ENCODE measurements at places on chromosomes 1 and 21.
A peak's percentile ranks its signal among the peaks of the same experiment; 100 is the strongest.

GRCh38 chr1:236407059-236407458 lies 13.0 kb downstream of the EDARADD start:
- no peak for DNase-seq
- no peaks in the 10 kb centered on the region for H3K27me3 ChIP-seq
- no peak overlapping the region for H3K27ac ChIP-seq
- H3K36me3 ChIP-seq, result no peaks in the 10 kb centered on the region
- H3K4me3 ChIP-seq, result no peak overlapping the region

- H3K4me1 ChIP-seq, result no peaks in the 10 kb centered on the region
- no peak overlapping the region for H3K27ac ChIP-seq
- no peaks in the 10 kb centered on the region for H3K27me3 ChIP-seq
- no peak for DNase-seq
- H3K4me3 ChIP-seq, result no peak overlapping the region
These were observed 9.8 kb downstream of the OR2W3 start for GRCh38 chr1:247905181-247905580.

DNA sequence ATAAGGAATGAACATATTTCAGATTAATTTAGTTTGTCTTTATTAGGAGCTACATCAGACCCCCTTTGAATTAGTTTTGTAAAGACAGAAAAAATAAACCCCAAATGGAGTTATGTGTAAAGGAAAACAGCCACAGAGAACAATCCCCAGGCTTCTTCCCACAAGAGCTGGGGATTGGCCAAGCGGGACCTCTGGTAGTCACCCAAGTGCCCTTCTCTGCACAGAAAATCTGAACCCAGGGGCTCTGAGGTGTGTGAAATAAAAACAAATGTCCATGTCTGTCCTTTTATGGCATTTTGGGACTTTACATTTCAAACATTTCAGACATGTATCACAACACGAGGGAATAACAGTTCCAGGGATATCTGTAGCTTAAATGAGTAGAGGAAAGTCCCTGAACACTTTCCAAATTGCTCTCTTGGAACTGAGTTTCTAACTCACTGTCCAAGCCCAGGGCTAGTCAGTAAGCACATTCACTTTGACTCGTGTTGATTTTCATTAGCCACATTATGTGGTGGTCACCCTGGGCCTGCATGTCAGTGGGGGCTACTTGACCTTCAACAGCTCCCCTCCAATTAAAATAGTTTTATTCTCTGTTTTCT lies 22.5 kb downstream of the DPT start:
- no peaks in the 10 kb centered on the region for H3K27me3 ChIP-seq
- no peak overlapping the region for H3K27ac ChIP-seq
- no peaks in the 10 kb centered on the region for H3K4me1 ChIP-seq
- H3K36me3 ChIP-seq, result no peaks in the 10 kb centered on the region
- no peak for DNase-seq

DNA sequence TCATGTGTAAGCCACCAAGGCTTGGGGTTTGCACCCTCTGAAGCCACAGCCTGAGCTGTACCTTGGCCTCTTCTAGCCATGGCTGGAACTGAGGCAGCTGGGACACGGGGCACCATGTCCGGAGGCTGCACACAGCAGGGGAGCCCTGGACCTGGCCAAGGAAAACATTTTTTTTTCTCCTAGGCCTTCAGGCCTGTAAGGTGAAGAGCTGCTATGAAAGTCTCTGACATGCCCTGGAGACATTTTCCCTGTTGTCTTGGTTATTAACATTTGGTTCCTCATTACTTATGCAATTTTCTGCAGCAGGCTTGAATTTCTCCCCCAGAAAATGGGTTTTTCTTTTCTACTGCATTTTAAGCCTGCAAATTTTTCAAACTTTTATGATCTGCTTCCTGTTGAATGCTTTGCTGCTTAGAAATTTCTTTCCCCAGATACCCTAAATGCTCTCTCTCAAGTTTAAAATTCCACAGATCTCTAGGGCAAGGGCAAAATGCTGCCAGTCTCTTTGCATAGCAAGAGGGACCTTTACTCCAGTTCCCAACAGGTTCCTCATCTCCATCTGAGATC lies 295.8 kb downstream of the LTN1 start:
- no peak overlapping the region for H3K27ac ChIP-seq
- H3K4me1 ChIP-seq, result no peaks in the 10 kb centered on the region
- no peak for DNase-seq
- H3K36me3 ChIP-seq, result no peaks in the 10 kb centered on the region
- 0 out of 2 replicates have a peak, but pooled peaks cover 3% of the 10 kb centered on the region for H3K27me3 ChIP-seq

DNA sequence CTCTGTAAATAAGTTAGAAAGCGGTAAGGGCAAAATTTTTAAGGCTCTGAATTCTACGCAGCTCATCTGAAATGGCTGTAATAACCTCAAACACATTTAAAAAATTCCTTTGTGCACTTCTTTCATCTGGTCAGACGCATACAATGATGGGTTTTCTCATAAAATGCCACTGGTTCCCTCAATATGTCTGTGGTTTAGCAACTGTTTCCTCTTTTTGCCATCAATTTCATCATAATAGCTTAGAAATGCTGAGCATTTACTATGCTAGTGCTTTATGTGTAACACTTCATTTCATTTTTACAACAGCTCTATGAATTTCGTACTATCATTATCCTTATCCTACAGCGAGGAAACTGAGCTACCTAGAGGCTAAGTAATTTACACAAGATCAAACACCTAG lies 35.3 kb upstream of the DMRTA2 start:
- H3K36me3 ChIP-seq, result no peaks in the 10 kb centered on the region
- H3K4me1 ChIP-seq, result no peaks in the 10 kb centered on the region
- no peaks in the 10 kb centered on the region for H3K27me3 ChIP-seq

DNA sequence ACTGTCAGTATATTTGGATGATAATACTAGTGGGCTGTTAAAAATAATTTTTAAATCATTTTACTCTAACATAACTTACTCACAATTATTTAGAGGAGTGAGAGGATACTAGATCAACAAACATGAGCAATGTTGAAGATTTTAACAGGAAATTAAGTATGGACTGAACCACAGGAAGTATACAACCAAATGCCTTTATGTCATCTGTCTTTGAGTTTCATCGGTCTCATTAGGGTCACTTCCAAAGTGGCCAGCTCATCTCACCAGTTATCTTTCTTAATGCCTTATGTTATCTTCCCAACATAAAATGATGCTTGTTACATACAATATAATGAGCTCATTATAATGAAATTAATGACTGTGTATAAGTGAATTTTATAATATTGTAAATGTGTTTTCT lies 1.5 kb upstream of the RGS1 start:
- H3K27me3 ChIP-seq, result no peaks in the 10 kb centered on the region
- no peaks in the 10 kb centered on the region for H3K36me3 ChIP-seq
- no peak overlapping the region for H3K4me3 ChIP-seq
- DNase-seq, result no peak
- H3K4me1 ChIP-seq, result peaks cover 3% of the 10 kb centered on the region

DNA sequence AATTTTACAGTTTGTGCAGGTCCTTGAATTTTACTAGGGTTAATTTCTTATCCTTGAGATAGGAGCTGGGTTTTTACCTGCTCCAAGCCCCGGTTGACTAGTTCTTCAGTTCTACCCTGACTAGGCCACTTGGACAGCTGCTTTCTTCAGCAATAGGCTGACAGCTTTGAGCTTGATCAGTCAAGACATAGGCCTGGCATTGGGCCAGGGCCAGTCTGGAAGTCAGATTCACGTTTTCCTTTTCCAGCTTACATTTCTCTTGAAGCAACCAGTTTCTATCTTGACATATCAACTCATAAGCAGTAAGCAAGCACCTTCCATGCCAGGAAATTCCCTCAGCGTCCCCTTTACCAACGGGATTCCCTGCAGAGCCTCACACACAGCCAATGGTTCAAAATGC lies 63.7 kb upstream of the AJAP1 start:
- no peak overlapping the region for H3K27ac ChIP-seq
- no peaks in the 10 kb centered on the region for H3K27me3 ChIP-seq
- H3K4me1 ChIP-seq, result peaks cover 1% of the 10 kb centered on the region
- no peaks in the 10 kb centered on the region for H3K36me3 ChIP-seq

DNA sequence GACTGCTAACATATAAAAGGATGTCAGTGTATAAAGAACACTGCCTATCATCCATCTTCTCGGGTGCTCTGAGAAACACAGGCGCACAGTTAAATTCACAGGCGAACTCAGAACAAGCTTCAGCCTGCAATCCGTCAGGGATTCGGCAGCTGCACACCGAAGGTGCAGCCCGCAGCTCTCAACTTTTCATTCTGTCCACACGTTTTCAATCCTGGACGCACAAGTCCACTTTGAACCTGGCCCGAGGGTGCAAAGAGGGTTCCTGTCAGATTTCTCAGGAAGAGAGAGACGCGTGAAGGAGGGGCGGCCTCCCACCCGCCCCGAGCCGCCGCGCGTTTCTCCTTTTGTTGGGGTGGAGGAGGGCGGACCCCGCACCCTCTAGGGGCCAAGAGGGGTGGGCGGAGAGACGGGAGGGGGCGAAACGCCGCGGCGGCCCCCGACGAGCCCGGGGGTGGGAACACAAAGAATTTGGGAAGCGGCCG lies 724 bp downstream of the DOCK7 start:
- DNase-seq, result no peak
- H3K4me1 ChIP-seq, result peaks cover 5% of the 10 kb centered on the region
- H3K4me3 ChIP-seq, result peak overlapping the region; percentile 61
- no peaks in the 10 kb centered on the region for H3K36me3 ChIP-seq
- no peaks in the 10 kb centered on the region for H3K27me3 ChIP-seq
- H3K27ac ChIP-seq, result no peak overlapping the region

DNA sequence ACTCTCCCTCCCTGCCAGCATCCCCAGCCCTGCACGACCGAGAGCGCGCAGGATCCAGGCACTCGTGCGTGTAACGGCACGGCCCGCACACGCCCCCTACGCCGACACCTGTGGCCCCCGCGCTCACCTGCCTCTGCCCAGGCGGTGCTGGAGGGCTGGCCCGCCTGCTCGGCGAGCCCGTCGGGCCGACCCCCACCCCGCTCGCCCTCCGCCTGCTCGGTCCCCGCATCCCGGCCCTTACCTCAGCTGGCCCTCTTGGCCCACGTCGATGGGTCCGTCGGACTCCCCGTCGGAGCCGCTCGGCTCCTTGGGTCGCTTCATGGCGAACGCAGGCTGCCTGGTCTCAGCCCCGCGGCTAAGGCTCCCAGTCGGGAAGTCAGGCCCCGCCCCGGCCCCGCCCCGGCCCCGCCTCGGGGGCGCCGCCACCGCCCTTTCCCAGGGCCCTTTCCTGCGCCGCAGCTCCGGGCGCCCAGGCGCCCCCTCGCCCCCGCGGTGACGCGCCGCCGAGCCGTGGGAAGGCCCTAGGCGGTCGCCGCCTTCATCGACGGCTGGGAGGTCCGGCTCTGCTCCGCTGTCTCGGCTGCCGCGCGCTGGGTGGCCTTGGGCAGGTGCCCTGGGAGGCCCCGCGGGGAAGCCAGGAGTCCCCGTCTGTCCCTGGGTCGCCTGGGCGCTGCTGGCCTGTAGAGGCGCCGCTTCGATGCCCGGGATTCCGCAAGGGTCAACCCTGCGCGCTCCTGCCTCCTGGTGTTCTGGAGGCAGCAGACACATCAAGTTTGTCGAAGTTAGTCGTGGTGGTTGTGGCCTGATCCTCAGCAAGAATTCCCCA lies at the start of gene HEYL:
Gene HEYL, minus strand, starts transcription at position 339 of the 826 bp plus-strand sequence. Its CDS starts 18 bp downstream, at position 321.
- no peaks in the 10 kb centered on the region for H3K36me3 ChIP-seq
- no peak for DNase-seq
- no peak within 1 kb of the TSS for H3K27ac ChIP-seq
- H3K4me3 ChIP-seq, result no peak within 1 kb of the TSS
- peaks cover 3% of the 10 kb centered on the region for H3K27me3 ChIP-seq

GRCh38 chr1:194102607-194103006 lies 916.2 kb upstream of the B3GALT2 start:
- H3K4me1 ChIP-seq, result no peaks in the 10 kb centered on the region
- no peak overlapping the region for H3K4me3 ChIP-seq
- DNase-seq, result peak; percentile 48
- no peaks in the 10 kb centered on the region for H3K27me3 ChIP-seq
- H3K36me3 ChIP-seq, result no peaks in the 10 kb centered on the region

DNA sequence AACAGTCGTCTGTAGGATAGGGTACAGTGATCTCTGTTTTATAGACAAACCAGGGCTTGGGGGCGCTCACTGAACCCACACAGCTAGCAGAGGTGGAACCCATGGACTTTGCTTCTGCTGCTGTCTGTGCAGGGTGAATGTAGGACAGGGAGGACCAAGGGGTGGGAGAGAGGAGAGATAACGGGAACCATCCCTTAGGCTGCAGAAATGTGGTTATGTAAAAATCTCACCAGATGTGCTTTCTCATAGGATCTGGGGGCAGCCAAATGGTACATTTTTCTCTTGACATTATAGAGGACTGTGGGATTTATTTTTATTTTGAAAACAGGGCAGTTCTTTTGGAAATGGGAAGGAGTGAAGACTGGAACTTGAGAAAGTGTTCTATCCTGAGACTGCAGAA lies 8.7 kb downstream of the NFASC start:
- no peaks in the 10 kb centered on the region for H3K27me3 ChIP-seq
- no peak for DNase-seq
- no peaks in the 10 kb centered on the region for H3K36me3 ChIP-seq
- no peak overlapping the region for H3K27ac ChIP-seq
- H3K4me1 ChIP-seq, result peaks cover 16% of the 10 kb centered on the region

DNA sequence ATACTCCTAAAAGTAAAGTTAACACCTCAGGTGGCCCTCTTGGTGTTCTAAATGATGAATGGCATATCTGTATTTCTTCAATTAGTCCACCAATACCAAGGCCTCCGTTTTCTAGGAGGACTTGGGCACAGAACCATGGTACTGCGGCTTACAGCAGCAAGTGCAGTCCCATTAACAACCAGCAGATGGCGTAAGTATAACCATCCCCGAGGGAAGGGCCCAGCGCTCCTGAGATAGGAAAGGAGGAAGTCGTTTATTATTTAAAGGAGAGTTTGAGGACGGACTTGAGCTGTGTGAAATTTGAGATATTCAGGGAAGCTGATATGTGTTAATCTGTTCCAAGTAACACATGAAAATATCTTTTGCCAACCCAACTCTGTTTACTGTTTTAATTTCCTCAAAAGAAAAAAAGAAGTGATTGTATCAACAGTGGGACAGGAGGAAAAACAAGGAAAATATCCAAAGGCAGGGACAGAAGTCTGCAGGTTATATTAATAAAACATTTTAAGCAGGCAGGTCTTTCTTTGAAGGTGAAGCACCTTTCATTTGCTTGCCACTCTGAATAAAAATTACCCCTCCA lies 37.7 kb upstream of the KCNJ15 start:
- H3K27ac ChIP-seq, result no peak overlapping the region
- no peaks in the 10 kb centered on the region for H3K27me3 ChIP-seq
- no peaks in the 10 kb centered on the region for H3K36me3 ChIP-seq
- no peaks in the 10 kb centered on the region for H3K4me1 ChIP-seq

GRCh38 chr1:91754348-91754747 lies 131.6 kb downstream of the TGFBR3 start:
- H3K4me1 ChIP-seq, result no peaks in the 10 kb centered on the region
- no peaks in the 10 kb centered on the region for H3K27me3 ChIP-seq
- H3K4me3 ChIP-seq, result no peak overlapping the region
- DNase-seq, result no peak
- no peak overlapping the region for H3K27ac ChIP-seq
- no peaks in the 10 kb centered on the region for H3K36me3 ChIP-seq

Measured in Karpas-422 (cell line).